ENCODE measurements at places on chromosomes 2 and 18. TPM values are rescaled to one million over a fixed set of nuclear protein-coding genes. Genes with fewer than 3 reads are reported as not detected.

DNA sequence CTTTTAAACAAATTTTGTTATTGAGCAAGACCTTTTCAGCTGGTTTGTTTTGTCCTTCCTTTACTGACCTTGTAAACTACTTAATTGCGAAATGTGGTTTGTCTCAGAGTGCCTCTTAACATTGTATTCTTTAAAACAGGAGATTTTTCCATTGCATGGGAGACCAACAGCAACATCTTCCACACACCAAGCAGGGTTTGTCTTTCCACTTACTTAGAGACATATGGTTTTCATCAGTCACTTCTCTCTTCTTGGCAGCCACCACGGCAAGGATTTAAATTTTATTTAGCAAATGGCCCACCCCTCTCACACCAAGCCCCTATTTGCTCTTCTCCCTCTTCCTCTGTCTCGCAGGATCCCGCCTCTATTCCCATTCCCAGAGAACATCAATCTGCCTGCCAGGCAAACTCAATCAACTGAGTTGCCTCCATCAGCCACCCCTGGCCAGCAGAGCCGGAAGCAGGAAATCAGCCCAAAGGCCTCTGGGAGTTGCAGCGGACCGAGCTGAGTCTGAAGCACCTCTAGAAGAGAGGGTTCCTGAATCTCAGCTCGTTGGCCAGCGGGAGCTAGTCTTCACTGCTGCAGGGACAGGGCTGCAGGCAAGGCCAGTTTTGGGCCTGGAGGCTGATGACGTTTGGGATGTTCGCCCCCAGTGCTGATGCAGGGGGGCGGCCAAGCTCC is 11.3 kb upstream of the CIB4 start:
- DNase-seq = no peak

GRCh38 chr2:32742376-32742775 is 114.5 kb downstream of the TTC27 start:
- no peak for DNase-seq

GRCh38 chr18:6200204-6200774 is 214.4 kb downstream of the L3MBTL4 start:
- no peak for DNase-seq

- no peak for DNase-seq
Measured at GRCh38 chr2:184357033-184357432, 241.3 kb upstream of the ZNF804A start.

- peak; percentile 81 for DNase-seq
Measured at GRCh38 chr2:3423492-3424170, 44.1 kb downstream of the TRAPPC12 start.

- no peak for DNase-seq
Measured at GRCh38 chr2:217654168-217654567, 348.6 kb downstream of the TNS1 start.

GRCh38 chr18:46560671-46561045 is 96.4 kb downstream of the LOXHD1 start:
- no peak for DNase-seq

- no peak for DNase-seq
Measured at GRCh38 chr2:109724533-109725460, 69.3 kb upstream of the RGPD5 start.

- no peak for DNase-seq
Measured at GRCh38 chr2:233367586-233367985, 13.3 kb downstream of the DGKD start.

- no peak for DNase-seq
Measured at GRCh38 chr2:188485496-188485895, 193.8 kb downstream of the GULP1 start.

- no peak for DNase-seq
Measured at GRCh38 chr2:233849607-233850271, 4.6 kb downstream of the HJURP start.

DNA sequence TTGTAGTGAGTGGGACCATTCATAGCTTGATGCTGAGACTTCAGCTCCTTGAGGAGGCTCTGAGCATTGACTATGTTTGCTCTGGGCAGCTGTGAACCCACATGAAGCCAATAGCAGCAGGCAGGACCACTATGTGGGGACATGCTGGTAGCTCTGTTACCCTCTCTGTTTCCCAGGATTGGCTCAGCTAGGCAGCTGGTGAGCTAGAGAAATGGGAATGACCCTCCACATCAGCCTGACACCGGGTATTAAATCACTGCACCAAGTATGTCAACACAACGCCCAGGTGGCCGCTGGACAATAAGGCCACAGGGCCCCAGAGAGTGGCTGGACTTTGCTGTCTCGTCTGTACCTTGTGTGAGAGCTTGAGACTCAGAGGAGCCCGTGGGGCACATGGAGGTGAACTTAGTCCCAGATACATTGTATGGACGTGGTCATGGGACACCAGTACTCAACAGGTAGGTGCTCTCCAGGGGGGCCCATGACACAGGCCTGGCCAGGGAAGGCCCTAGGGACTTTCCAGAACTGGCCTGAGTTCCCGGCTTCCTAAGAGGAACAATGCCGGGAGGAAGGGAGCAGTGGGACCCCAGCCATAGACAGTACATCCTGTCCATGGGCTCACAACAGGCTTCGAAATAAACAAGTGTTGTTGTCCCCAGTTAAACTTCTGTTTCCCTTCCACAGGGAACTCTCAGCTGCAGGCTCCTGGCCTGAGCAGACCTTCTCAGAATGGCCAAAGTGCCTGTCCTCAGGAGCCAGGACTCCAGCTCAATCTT is 35.2 kb downstream of the HS1BP3 start:
- DNase-seq = peak; percentile 85

GRCh38 chr2:192498747-192499146 is 304.0 kb upstream of the TMEFF2 start:
- no peak for DNase-seq

- DNase-seq = peak; percentile 71
Measured at GRCh38 chr2:85754313-85755095, 713 bp downstream of the ATOH8 start.

DNA sequence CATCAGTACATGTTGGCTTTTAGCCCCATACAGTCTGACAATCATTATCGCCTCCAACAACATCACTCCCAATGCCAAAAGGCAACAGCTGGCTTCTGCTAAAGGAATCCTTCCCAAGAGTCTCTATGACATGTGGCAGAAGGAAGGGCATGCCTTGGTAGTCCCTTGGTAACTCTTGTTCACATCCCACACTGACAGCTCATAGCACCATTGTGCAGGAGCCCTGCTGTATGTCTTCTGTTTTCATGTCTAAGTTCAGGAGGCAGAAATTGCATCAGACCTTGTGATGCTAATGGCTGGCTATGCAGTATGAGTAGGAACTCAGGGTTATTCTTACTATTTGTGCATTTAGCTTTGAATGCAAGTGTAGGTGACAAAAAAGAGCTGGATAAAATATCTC is 392.1 kb downstream of the PTH2R start:
- DNase-seq = no peak

The TMEM214 gene
- polyA plus RNA-seq = 29.4 TPM

The RUFY4 gene
- polyA plus RNA-seq = 0.01 TPM

The ADCYAP1 gene
- polyA plus RNA-seq = 0.03 TPM

The FIGN gene
- 1.6 TPM for polyA plus RNA-seq

The PLEK gene
- polyA plus RNA-seq = 0.99 TPM

The MALT1 gene
- 3.2 TPM for polyA plus RNA-seq

The OSBPL1A gene
- polyA plus RNA-seq = 65.8 TPM

The CROCC2 gene
- polyA plus RNA-seq = not detected

The NEUROD1 gene
- polyA plus RNA-seq = not detected

The ASIC4 gene
- 0.03 TPM for polyA plus RNA-seq

The SLC16A14 gene
- 0.17 TPM for polyA plus RNA-seq

The GALR1 gene
- not detected for polyA plus RNA-seq

The KCNG2 gene
- polyA plus RNA-seq = 0.04 TPM

The IL36A gene
- polyA plus RNA-seq = not detected

Data from psoas muscle (tissue), 8 donors.